ENCODE measurements at places on chromosomes 5 and 9.
A peak's percentile ranks its signal among the peaks of the same experiment; 100 is the strongest.

- no peak for DNase-seq
These were observed 483.7 kb upstream of the RIOK2 start for GRCh38 chr5:97666783-97667182.

DNA sequence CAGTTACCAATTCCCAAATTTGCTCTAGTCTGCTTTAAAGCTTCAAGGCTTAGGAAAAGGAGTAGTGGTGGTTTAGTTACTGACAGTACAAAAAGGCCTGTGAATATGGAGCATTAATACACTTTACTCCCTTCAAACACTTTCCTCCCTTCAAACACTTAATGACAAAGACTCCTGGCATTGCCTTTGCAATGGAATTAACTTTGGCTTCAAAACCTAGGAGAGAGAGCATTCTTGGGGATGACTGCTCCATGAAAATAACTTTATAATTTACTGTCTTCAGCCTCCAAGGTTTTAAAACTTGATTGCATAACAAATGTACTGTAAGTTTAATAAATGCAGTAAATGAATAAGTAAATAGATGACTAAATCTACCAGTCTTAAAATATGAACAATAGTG is 185.6 kb downstream of the TRPM3 start:
- no peak for DNase-seq

DNA sequence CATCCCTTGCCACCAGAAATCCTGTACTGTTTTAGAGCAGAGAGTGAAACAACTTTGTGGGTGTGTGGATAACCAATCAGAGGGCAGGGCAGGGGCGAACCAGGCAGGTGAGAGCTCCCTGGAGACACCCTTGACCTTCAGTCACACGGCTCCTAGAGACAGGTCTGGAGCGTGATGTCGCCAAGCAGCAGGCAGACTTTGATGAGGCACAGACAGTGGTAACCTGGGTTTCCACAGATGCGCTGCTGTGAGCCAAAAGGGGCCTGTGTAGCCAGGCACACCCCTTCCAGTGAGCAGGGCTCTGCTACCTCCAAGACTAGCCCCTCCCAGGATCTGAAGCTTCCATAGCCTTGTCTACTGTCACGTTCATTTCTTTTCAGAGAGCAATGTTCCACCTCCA is 317.8 kb upstream of the ADCY2 start:
- no peak for DNase-seq

DNA sequence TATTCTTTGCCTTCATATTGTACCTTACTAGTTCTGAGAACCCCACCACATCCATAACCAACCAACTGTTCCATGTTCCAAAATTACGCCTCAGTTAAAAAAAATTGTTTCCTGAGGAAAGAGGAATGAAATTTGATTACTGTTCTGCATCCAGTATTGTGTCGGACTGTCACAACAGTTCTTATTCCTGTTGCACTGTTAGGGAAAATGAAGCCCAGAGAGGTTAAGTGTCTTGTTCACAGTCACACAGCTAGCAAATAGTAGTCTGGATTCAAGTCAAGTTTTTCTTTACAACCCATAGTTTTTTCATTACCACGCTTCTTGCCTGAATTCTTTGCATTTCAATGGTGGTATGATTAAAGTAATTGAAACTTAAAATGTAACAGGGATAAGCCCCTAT is 4.4 kb downstream of the FSD1L start:
- no peak for DNase-seq

DNA sequence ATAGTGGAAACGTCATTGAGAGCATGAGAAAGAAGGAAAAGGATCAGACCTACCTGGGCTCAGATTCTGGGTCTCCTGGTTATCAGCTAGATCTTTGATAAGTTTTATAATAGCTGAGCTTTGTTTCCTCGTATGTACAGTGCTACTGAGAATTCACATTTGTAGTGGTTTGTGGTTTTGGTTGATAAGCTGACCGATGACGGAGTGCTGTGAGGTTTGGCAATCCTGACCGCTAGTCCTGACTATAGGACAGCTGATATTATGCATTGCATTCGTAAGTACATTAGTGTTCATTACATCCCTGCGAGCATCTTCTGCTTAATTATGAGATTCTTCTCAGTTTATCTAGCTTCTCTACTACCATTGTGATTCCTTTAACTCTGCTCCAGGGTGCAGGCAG is 190.7 kb upstream of the SLC27A6 start:
- peak; percentile 8 for DNase-seq

DNA sequence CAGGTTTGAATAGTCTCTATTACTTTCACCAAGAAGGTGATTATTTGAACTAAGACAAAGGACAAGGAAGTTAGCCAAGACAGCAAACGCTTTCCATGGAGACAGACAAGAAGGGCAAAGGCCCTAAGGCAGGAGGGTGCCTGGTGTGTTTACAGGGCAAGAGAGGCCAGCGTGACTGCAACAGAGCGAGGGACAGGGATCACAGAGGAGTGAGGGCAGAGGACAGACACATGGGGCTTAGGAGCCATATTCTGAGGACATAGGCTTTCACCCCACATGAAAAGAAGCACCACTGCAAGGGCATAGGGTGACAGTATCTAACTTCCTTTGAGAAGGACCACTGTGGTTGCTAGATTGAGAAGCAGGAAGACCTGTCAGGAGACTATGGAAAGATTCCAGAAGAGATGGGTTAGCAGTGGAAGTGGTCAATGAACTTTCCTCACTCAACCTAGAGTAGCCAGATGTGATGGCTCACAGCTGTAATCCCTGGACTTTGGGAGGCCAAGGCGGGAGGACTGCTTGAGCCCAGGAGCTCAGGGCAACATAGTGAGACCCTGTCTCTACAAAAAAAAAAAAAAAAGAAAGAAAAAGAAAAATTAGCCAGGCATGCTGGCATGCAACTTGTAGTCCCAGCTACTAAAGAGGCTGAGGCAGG is 5.0 kb upstream of the HAVCR1 start:
- DNase-seq = no peak

GRCh38 chr9:100066539-100066938 is 32.3 kb downstream of the ERP44 start:
- DNase-seq = peak; percentile 49

Data from RPMI7951 (cell line).